Stimulated activated CD8-positive, alpha-beta memory T cell treated with anti-CD3 and anti-CD28 coated beads, Interleukin-4, amount 100 ng/mL, for 4 hours (primary cell): ENCODE measurements at places on chromosomes 1 and 21.

DNA sequence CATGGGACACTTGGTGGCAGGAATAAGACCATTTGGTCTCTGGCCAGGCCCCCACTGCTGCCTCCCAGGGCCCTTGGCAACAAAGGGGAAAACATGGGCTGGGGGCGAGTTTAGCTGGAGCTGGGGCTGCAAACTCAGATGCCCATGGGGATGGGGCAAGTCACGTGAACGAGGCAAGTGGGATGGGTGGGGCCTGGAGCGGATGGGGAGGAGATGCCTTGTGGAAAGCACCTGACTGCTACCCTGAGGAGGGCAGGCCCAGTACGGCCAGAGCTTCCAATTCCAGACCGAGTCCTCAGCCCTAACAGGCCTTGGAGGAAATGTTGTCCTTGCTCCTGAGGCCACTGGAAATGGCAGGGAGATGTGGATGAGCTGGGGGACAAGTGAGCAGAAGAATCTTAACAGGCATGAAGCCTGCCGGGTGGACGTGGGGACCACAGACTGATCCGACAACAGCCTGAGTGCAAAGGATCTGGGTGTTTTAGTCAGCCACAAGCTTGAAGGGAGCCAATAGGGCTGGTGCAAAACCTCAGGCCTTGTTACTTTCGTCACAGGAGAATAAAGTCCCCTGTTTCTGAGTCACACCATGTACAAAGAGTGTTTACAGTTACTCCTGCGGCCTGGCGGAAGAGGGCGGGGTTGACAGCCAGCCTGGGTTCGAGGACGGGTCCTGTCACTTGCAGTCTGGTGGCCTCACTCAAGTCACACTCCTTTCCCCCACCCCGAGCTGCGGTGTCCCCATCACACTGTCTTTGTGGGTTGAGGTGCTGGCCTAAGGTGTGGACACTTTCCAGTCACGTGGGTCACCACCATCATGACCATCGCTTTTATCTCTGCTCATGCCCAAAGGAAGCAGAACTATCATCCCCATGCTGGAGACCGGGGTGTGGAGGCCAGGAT lies 19.1 kb downstream of the RUNX3 start:
- peak; percentile 77 for DNase-seq

DNA sequence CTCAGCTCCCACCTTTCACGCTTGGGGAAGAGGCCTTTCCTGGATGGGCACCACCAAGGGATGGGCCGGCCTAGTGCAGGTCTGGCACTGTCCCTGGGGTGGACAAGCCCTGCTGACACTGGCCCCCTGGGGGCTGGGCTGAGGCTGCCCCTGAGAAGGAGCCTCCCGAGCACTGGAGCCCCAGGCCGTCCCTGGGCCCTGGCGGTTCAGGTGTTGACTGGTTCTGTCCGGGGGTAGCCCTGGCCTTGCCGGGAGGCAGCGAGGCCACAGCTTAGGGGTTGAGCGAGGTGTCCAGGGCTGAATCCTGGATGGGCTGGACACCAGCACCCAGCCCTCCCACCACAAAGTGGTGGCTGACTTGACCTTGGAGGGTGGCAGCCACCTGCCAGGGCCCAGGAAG lies 49.7 kb upstream of the ACTRT2 start:
- no peak for DNase-seq

- no peak for DNase-seq
Measured at GRCh38 chr1:61081144-61081685, 1.1 kb upstream of the NFIA start.

- DNase-seq: no peak
Measured at GRCh38 chr1:228217551-228218344, 9.9 kb downstream of the OBSCN start.

DNA sequence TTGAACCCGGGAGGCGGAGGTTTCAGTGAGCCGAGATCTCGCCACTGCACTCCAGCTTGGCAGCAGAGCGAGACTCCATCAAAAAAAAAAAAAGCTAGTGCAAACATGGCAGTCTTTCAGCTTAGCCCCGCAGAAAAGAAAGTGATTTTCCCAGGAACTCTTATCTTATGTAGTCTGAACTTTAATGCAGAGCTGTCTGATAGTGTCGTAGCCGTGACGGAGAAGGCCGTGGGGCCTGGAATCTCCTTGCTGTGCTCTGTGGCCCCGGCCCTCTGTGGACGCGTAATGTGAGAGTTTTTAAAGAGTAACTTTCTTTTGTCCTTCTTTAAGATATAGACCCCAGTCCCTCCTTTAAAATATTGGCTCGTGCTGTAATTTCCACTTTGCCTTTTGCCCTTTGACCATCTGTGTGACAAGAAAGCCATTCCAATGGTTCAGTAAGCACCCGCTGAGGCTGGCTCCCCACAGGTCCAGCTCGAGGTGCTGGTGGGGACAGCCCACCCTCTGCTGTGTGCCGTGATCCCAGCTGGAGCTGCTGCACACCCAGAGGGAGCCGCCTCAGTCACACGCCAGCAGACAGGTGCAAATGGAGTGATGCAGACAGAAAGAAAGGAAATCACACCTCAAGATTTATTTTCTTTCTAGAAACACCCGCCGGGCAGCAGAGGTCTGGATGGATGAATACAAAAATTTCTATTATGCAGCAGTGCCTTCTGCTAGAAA lies 164.0 kb downstream of the PGBD5 start:
- no peak for DNase-seq

DNA sequence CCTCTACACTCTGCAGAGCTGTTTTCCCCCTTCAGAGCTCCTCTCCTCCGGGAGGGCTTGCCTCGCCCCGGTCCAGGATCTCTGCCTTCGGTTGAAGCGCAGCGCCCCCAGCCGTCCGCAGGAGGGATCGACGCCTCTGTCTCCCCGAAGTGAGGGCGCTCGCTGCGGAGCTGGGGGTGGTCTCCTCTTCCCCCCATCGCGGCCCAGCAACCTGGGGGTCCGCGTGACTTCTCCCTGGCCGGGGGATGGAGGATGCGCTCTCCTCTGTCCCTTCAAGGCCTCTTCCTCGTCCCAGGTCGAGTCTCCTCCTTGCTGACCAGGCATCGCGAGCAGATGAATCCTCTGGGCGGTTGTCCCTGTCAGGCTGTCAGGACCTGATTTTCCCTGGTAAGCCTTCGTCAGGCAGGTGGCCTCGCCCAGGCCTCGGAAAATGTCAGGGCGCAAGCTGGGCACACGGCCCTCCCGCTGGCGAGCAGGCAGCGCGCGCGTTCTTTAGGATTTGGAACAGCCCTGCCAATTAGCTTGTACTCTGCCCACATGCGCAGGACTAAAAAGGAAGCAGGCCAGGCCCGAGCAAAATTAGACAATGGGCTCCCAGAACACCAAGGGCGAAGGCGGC lies 90.5 kb downstream of the EDEM3 start:
- no peak for DNase-seq
